NCI-H446 (cell line): ENCODE measurements at places on chromosomes 11 and 22.

GRCh38 chr11:124199702-124200101, 16.6 kb downstream of the OR10D3 start:
- no peak for DNase-seq

DNA sequence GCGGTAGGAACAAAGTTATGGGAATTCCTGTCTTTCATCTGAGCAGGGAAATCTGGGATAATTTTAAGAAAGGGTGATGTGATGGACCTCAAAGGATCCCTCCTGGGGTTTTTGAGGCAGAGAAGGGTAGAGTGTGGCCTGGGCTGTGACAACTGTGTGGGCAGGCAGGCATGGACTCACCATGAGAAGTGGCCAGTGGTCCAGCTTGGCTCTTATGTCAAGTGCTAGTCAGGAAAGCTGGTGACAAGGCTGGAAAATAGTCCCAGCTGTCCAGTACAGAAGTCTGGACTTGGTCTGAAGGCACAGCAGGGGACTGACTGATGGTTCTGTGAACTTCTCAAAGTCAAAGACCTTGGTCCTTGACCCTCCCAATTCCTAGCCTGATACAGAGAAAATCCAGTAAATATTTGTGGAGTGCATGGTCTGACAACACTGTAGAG, 1.7 kb downstream of the PPFIBP2 start:
- DNase-seq = no peak

- DNase-seq = no peak
These were observed 12.7 kb upstream of the KAT5 start for GRCh38 chr11:65699306-65699705.

GRCh38 chr22:42632096-42632495, 8.3 kb downstream of the ATP5MGL start:
- DNase-seq = no peak

DNA sequence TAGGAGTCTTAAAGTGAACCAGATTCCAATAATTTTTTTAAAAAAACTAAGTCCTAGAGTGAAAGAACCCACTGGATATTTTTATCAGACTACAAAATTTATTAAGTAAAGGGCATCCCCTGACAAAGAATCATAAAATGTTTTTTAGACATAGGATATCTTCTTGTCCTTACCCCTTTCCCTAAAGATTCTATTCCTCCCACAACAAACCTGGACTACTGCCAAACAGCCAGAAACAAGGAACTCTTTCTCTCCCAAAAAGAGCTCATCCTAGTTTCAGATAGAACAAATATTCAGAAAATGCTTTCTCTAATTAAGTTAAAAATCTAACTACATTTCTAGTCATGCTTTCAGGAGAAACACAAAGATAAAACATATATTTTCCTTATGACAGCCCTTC, 327.1 kb downstream of the FAM181B start:
- DNase-seq = no peak

DNA sequence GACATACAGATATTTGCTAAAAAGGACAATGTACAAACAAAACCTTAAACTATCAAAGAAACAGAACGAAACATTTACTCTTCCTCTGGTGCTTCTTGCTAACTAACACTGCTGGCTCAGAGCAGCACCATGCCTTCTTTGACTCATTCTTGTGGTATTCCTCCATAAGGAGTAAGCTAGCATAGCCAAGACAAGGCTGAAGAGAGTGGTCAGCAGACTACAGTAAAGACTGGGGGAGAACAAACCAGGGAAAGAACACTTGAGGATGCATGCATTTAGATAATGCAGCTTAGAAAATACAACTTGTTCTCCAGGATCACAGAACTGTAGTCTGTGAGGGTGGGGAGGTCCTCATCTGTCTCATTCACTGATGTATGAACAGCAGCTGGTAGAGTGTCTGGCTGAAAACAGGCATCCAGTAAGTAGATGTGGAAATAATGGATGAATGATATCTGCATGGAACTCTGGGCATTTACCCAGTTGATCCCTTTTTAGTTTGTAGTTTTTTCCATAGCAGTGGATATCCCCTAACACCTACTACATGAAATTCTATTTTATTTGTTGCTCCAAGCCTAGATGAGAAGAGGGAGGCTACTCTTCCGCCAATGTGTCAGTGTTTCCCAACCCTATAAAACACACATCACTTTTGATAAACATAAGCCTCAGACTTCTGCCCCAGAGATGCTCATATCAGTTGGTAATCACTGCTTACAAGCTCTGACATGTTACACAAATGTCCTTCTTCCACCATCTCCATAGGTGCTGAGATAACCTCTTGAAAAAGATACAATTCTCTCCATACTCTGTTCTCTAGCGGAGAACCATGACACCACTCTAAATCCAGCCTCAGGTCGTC, 7.3 kb downstream of the SNX19 start:
- no peak for DNase-seq

DNA sequence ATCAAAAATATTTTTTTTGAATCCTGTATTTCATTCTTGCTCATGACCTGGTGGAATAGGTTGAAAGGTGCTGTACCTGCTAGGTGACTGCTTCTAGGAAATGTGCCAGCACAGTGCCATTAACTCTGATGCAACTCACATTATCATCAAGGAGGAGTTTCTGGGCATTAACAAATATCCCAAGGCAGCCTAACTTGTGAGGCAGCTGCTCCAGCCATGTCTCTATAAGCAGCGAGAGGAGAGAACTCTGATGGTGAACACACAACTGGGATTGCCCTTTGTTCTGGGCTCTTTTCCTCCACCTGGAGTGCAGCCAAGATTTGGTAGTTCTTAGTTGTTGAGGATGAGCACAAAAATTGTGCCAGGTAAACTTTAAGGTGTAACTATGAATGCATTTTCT, 25.6 kb downstream of the HEPHL1 start:
- no peak for DNase-seq

DNA sequence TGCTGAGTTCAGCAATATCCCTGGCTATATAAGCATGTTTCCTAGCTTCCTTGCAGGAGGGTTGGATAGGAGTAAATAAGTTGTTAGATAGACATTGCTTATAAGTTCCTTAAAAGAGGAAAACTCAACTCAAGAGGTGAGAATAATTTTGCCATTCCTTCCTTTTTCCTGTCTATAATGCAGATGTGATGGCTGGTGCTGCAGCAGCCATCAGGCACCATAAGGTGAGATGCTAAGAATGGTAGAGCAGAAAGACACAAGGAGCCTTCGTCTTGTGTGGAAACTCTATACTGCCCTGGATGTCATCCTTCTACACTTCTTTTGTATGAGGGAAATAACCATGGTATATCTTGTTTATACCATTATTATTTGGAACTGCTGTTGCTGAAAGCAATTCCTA, 74.5 kb upstream of the GRK3 start:
- no peak for DNase-seq

DNA sequence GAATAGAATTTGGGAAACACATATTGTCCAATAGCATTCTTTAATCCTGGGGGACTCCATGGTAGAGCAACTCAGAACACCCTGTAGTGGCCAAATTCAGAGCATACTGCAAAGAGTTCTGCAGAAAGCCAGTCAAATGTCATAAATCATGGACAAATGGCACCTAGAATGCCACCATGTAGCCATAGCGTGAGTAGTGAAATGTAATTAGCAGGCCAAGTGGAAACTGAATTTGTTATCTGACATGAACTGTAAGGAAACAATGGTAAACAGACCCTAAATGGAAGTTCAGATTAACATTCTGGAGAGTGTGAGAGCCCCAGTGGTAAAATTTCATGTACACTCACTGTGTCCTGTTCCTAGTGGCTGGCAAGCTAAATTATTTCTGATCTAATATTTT, 7.0 kb upstream of the PRSS23 start:
- no peak for DNase-seq

- DNase-seq = peak; percentile 82
These were observed 48.4 kb downstream of the PDE2A start for GRCh38 chr11:72625691-72626413.

GRCh38 chr11:12218909-12219308, 108.5 kb downstream of the MICAL2 start:
- no peak for DNase-seq

- no peak for DNase-seq
These were observed 110.8 kb upstream of the CD82 start for GRCh38 chr11:44454666-44455065.

GRCh38 chr11:71165771-71166170, 86.6 kb downstream of the SHANK2 start:
- no peak for DNase-seq

- no peak for DNase-seq
These were observed 430.6 kb downstream of the BUD13 start for GRCh38 chr11:116342148-116342547.

GRCh38 chr11:105000797-105001196, 22.2 kb downstream of the CASP5 start:
- no peak for DNase-seq

DNA sequence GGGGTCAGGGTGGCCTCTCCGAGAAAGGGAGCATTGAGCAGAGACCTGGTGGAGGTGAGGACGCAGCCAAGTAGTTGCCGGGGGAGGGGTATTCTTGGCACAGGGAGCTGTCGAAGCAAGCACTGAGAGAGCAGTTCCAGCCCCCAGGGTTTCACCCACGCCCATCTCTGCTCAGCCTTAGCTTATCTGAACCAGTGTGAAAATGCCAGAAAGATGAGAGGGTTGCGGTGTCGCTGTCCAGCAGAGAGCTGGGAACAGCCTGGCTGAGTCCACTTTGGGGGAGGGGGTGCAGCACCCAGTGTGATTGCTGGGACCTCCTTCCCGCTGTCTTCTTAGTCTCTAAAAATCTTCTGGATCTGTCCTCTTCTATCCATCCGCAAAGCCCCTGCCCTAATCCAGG, 123.3 kb upstream of the TBCEL start:
- no peak for DNase-seq

DNA sequence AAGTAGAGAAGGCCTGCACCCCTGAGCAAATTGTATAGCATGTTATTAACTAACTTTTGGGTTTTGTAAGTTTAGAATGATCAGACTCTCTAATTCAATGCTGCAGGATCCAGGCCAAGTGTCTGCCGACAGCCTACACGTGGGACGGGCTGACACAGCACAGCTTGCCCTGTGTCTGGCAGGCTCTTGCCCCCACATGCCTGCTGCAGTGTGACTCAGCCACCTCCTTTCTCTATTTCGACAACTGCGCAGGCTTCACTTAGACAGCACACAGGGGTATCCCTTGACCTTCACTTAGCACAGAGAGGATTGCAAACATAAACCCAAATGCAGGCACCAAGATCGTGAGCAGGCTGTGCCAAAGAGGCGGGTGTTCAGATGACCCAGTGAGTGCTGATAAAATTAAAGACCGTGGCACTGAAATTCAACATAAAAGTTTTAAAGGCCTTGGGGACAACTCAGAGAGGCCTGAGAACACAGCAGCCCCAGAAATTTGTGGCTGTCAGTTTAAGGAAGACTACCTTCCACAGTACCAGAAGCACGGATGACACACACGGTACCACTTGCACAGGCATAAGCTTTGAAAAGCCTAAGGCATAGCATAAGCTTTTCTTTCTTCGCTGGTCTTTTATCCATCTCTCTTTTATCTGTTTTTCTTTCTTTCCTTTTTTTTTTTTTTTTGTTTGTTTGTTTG, 37.8 kb downstream of the SCN3B start:
- peak; percentile 32 for DNase-seq

DNA sequence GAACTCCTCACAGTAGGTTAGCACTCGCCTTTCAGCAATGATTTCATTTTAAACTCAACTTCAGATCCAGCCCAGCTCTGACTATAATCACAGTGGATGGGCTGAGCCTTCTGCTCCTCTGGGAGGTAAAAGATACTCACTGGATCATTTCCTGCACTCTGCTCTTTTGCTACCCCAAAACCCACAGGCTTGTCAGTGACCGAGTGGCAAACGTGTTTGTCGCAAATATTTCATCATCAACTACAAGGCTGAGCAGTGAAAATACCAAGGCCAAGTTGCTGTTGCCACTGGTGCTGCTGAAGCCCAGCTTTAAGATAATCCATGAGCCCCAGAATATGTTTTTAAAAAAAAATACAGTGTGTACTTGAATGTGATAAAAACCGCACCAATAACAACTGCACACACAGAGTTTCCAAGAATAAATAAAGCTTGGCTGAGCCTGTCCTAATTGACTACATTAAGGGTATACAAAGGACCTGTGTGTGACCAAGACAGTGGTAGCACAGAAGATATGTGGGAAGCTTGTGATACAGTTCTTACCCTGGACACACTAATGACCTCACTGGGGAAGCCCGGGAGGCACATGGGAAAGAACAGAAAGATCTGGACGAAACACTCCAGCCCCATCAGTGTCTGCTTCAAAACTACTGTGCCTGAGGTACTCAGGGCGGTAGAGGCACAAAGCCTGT, 41.3 kb downstream of the ABTB2 start:
- DNase-seq = no peak

DNA sequence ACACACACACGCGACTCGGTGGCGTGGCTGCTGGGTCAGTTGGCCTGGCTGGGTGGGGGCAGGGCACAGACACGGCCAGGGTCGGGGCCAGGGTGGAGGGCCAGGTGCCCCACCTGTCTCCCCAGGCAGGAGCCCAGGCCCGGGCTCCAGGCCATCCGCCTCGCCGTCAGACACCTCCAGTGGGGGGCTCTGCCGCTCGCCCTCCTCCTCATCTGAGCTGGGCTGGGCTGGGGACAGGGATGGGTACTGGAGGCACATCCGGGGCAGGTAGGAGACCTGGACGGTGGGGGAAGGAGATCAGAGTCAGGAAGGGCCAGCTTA, 6.2 kb upstream of the MYBPC3 start:
- DNase-seq = no peak

DNA sequence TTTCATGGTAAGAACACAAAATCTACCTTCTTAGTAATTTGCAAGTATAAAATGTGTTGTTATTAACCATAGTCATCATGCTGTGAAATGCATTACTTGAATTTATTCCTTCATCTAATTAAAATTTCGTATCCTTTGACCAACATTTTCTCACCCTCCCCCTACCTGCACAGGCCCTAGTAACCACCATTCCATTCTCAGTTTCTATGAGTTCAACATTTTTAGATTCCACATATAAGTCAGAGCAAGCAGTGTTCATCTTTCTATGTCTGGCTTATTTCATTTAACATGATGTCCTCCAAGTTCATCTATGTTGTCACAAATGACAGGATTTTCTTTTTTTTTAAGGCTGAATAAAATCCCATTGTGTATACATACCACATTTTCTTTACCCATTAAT, 43.5 kb upstream of the CCDC179 start:
- no peak for DNase-seq

DNA sequence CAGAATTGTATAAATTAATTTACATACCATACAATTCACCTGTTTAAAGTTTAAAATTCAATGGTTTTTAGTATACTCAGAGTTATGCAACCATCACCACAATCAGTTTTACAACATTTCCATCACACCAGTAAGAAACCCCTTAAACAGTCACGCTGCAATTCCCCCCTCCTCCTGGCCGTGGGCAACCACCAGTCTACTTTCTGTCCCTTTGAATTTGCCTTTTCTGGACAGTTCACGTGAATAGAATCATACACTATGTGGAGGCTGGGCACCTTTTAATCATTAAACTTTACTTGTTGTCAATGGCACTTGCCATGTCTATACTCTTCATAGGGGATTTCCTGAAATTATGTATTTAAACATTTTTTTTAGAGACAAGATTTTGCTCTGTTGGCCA, 20.1 kb upstream of the SWAP70 start:
- DNase-seq = no peak

- no peak for DNase-seq
These were observed 240.5 kb upstream of the CCDC179 start for GRCh38 chr11:23100726-23101125.
